ENCODE measurements at places on chromosomes 12 and 14. TPM values are rescaled to one million over a fixed set of nuclear protein-coding genes. Genes with fewer than 3 reads are reported as not detected.

The NGB gene
- not detected for total RNA-seq

DNA sequence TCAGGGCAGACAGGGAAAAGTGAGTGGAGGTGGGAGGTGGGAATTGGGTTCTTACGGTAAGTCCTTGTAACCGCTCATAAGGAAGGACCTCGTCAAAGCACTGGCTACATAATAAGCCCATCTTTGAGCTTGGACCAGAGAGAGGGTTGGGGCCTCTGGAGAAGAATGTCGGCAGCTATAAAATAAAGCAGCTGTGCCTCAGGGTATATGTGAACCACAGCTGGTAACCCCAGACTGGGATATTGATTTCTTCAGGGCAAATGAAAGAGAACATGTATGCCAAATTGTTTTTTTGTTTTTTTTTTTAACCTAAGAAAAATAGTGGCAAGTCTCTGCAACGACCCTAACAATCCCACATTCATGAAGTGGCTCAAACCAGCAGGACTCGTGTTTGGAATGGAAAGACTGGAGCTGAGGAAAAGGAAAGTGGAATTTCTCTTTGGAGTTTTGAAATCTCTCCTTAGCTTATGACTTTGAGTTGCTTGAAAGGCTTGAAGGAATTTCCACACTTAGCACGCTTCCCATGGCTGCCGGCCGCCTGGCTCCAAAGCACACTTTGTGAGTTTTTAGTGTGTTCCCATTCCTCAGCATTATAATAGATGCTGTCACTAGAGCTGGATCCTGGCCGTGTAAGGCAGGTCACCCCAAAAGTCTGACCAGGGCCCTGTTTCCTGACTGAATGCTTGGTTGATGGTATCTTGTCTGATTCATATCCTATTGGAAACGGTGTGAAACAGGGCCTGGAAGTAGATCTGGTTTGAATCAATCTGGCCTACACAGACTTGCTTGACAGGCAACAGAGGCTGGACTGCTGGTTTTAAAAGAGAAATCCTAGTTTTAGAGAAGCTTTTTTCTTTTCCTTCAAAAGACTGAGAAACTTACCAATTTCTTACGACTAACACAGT is 244.7 kb downstream of the MSRB3 start:
- no peaks in the 10 kb centered on the region for H3K27me3 ChIP-seq
- no peaks in the 10 kb centered on the region for H3K36me3 ChIP-seq
- no peak overlapping the region for H3K4me3 ChIP-seq
- no peak for DNase-seq
- no peaks in the 10 kb centered on the region for H3K4me1 ChIP-seq

DNA sequence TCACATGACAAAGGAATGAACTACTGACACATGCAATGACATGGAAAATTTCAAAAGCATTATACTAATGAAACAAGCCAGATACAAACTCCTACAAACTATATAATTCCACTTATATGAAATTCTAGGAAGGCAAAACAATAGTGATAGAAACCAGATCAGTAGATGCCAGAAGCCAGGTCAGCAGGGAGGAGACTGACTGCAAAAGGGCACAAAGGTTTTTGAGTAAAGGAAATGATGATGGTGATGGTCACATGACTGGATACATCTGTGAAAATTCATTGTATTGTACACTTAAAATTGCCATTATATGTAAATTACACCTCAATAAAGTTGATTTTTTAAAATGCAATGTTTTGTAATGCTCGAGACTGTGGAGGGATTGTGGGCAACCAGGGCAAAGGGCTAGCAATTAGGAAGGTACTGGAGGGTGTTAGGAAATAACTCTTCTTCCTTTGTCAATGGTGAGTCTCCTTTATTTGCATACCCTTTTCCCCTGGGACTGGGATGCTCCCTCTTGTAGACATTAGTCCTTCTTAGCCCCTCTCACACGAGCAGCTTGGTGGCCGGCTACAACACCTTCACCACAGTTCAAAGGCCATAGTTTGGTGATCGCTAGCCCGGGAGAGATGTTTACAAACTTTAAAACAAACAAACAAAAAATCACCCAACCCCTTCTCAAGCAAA is 6.7 kb upstream of the PRPF40B start:
- peaks cover 6% of the 10 kb centered on the region for H3K4me1 ChIP-seq
- H3K27ac ChIP-seq, result no peak overlapping the region
- H3K36me3 ChIP-seq, result no peaks in the 10 kb centered on the region

The CNTN1 gene
- 12.3 TPM for total RNA-seq

The CCDC196 gene
- not detected for total RNA-seq

- H3K27me3 ChIP-seq, result no peaks in the 10 kb centered on the region
- no peak for DNase-seq
- peaks cover 3% of the 10 kb centered on the region for H3K4me1 ChIP-seq
- H3K36me3 ChIP-seq, result no peaks in the 10 kb centered on the region
- no peak overlapping the region for H3K4me3 ChIP-seq
These were observed 147.8 kb upstream of the ATP2B1 start for GRCh38 chr12:89856431-89856830.

All from lower lobe of right lung (tissue), 2 donors.